Activated CD4-positive, alpha-beta T cell treated with anti-CD3 and anti-CD28 coated beads, Interleukin-2, Interleukin-4, amounts not matched to agents 100 ng/mL and 50 ng/mL, durations not matched to agents 16 hours and 8 hours (primary cell): ENCODE measurements at places on chromosomes 2 and 18.

DNA sequence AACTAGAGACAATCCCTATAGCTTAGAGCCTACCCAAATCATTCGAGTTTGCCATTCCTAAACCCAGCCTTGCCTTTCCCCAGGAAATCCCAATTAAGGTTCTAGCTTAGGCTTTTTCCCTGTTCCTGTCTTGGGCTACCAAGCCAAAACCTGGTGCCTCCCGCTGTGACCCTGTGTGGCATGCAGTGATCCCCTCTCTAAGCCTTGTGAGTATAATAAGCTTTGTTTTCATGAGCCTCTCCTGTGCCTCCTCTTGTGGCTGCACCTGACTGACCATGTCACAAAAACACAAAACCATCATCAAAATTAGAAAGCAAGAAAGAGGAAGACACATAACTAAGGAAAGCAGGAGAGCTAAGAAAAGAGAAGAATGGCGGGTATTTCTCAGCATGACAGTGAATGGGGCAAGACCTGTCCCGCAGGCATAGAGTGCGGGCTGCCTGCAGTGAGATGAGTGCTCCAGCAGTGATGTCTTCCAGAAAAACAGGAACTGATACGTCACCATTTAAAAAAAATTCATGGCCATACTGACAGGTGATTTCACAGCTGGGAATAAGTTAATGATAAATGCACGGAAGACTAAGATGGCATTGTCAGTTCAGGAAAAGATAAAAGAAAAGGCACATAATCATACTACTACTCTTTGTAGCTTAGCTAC, 9.2 kb upstream of the PAIP2B start:
- DNase-seq: no peak

DNA sequence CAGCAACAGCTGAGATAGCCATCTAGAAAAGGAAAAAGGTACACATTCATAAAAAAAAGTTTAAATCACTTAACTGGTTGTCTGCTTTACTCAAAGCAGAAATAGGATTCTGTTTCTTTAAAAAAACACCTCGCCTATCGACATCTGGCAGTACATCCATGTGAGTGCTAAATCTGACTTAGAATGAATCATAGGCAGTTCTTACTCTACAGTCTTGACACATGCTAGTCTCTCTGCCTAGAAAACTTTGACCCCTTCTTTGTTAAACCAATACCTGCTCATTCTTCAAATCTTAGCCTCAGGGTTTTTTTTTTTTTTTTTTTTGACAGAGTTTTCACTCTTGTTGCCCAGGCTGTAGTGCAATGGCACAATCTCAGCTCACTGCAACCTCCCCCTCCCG, 37.1 kb upstream of the GPR75 start:
- peak; percentile 9 for DNase-seq

- DNase-seq: no peak
These were observed 67.0 kb upstream of the LYPD6B start for GRCh38 chr2:148971547-148971946.

DNA sequence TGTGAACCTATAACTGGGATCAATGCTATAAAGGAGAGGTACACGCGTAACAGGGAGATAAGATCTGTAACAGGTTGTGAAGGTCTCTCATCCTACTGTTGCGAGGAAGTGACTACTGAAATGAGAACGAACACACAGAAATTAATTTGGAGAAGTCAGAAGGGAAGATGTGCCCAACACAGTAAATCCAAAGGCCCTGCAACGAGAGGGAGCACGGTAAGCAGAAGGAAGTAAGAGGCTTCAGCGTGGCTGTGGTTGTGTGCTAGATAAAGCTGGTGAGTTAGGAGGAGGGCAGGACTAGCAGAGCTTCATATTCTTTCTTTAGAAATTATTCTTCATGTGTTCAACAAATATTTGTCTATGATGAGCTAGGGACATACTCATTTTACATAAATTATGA, 2.5 kb upstream of the ATG16L1 start:
- DNase-seq: no peak

- DNase-seq: no peak
These were observed 20.4 kb upstream of the ERCC3 start for GRCh38 chr2:127314193-127314988.

GRCh38 chr2:226312155-226312554, 487.5 kb downstream of the IRS1 start:
- no peak for DNase-seq

DNA sequence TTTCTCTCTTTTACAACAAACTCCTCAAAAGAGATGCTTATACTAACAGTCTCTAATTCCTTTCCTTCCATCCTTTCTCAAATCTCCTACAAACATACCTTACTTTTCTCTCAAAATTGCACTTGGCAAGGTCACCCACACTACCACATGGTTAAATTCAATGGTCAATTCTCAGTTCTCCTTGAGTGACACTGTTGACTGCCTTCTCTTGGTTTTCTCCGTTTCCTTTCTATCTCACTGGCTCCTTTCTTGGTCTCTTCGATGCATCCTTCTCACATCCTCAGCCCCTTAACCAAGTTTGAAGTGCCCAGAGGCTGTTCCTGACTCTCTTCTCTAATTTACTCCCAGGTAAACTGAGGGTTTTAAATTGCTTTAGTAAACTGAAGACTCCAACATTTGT, 12.5 kb downstream of the C1D start:
- DNase-seq: no peak

DNA sequence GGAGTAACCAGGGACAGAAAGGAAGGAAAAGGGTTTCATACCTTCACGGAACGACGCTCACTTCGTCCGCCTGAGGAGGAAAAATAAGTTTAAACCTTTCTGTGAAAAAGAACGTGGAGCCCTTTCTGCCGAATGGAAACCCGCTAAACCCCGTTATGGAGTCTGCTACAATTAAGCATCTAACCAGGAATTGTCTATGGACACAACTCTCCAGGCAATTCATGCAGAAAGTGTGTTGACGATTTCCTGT, 528 bp upstream of the PPP4R3B start:
- DNase-seq: no peak

DNA sequence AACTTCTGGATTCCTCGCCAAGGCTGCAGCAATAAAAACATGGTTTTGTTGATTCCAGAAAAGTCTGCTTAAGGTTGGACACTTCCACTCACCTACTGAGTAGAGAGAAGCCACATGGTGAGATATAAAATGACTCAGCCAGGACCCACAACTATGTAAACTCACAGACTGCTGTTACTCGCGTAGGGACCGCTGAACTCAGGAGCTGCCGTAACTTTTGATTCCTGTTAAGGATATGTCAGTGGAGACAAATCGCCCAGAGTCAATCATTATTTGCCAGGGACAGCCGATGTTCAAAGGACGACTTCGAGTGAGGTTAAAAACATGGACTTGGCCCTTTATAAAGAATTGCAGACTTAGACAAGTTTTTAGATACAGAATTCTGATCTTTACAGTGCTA, 25.6 kb downstream of the CYB5A start:
- DNase-seq: no peak

DNA sequence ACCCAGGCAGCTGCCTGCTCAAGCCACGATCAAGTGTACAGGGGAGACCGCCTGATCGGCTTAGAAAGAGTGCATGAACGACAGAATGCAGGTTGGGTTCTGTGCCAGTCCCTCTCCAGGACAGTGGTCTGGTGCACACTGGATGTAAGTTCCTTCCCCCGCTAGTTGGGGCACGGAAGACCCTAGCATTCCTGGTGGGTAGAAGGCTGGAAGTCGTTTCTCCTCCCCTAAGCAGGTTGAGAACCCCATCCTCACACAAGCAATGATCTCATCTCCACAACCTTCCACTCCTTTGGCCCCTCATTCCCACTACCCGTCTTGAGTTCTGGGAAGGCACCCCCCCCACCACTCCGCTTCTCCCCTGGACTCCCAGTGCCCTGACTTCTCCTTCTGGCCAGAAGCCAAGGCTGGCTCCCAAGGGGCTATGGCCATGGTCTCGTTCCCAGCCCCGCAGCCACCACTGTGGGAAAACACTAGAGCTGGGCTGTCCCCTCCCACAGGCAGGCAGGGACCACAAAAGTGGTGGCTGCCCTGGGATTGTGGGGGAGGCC, 1.4 kb upstream of the ANKRD39 start:
- no peak for DNase-seq

DNA sequence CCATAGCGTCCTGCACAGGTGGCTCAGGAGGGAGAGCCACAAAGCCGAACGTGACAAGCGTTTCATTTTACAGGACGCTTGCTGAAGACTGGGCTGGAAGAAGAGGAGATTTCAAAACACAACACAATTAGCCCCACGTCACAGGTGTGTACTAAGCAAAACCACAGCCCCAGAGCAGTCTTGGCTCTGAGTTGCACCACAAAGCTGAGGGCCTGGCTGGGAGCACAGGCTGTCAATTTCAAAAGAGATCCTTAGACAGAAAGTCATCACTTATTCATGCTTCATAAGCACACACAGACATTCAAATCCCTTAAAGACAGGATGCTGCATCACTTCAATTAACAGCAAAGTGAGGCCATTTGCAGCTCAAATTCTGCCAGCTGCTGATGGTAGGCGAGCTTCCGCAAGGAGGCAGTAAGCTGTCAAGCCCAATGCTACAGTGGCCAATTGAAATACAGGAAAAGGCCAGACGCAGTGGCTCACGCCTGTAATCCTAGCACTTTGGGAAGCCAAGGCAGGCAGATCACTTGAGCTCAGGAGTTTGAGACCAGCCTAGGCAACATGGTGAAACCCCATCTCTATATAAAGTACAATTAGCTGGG, 79.6 kb downstream of the SKA1 start:
- DNase-seq: no peak

GRCh38 chr2:98530114-98530513, 78.2 kb downstream of the COA5 start:
- DNase-seq: no peak

GRCh38 chr2:10732924-10733565, 11.6 kb downstream of the ATP6V1C2 start:
- DNase-seq: no peak

DNA sequence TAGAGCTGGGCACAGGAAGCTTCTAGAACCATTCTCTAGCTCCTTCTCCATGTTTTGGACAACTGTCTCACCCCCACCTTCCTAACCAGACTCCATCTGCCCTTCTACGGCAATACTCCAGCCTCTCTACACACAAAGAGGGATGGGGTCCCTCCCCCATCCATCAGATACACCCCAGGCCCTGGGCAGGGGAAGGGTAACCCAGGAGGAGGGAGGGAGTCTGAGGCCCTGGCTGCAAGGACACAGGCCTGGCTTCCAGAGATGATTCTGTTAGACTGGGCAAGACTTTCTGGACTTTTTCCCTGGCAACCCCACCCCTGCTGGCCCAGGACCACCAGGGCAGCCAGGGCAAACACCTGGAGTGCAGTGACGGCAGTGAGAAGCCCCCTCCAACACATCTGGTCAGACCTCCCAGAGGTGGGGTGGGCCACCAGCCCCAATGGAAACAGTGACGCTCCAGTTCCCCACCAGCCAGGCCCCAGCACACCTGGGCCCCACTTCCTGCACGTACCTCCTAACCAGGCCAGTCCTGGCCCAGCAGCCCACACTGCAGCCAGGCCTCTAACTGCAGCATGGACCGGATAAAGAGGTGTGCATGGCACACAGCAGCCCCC, 6.5 kb downstream of the CYP26B1 start:
- DNase-seq: no peak

DNA sequence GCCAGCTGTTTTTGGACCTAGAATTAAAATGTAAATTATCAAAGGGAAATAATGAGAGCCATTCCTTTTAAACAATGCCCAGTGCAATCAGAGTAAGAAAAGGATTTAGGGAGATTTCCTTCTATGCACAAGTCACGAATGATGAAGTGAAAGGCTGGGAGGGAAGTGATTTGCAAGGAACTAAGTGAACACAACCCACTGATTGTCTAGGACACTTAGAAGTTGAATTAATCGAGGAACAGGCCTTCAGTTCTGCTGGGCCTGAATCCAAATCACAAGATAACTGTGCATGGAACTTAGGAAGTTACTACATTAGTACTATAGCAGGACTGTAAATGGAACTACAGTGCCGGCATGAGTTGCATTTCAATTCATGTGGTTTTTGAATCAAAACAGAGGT, 17.7 kb downstream of the MAP2 start:
- DNase-seq: no peak

- no peak for DNase-seq
These were observed 32.1 kb downstream of the WDR33 start for GRCh38 chr2:127778850-127779249.

DNA sequence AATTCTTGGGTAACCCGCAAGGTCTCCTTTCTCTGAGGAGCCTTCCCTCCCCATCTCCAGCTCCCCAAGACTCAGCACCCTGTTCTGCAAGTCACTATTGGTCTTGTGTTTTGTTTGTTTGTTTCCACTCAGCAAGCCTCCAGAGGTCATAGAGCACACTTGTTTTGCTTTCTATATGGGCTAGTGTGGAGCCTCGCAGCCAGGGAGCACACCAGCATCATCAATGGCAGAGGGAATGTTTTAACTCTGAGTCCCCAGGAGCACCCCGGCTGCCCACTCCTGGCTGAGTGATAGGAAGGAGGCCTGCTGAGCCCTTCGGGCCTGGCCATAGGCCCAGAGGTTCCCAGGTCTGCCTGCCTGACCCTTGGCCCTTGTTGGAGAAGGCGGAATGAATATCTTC, 36.6 kb downstream of the GLI2 start:
- no peak for DNase-seq

DNA sequence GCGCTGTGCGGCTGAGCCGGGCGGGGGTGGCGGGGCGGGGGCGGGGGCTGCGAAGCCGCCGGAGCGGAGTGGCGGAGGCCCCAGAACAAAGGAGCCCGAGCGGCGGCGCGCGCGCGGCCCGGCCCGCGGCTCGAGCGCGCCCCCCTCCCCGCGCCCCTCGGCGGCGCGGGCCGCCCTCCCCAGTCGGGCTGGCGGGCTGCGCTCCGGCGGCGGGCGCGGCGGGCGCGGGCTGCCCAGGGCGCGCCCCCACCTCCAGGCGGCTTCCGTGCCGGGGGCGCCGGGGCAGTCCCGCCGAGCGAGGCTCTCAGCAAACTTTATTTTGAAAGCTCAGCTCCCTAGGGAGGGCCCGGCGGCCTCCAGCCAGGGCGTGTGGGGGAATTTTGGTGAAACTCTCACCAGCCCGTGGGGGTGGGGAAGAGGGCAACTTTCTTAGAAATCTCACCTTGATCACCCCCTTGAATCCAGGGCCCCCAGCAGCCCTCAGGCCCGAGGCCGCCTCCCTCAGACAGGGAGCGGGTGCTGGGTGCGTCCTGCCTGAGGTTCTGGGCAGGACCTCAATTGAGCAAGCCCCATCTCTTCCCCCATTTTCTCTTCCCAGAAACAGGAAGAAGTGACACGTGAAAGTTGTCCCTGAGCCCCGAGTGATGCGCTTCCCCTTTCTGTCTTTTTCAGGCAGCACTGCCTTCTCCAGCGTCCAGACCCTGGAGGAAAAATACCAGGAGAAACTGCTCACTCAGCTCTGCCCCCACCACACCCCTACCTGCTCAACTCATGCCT, 786 bp downstream of the TET3 start:
- DNase-seq: peak; percentile 58

DNA sequence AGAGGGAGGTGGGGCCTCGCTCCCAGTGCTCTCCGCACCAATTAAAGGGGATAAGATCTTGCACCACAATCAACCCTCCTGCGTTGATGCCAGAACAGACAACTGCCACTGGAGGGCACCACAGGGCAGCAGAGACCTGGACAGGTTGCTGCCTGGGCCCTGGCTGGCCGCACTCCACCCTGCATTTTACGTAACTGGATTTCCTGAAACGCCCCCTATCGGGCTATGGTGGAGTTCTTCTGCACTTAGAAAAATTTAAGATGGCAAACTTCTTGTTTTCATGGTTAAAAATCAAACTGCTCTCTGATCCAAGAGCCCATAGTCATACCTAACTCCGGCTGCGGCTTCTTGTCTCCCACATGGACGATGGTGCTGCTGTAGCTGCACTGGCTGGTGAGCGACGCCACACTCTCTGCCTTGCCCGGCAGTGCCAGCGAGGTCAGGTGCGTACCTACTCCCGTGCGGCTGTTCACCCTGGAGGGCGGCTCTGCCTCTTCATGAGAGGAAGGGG, 16.8 kb upstream of the HES6 start:
- DNase-seq: peak; percentile 72

- no peak for DNase-seq
These were observed 20.5 kb upstream of the KIF3C start for GRCh38 chr2:26002632-26003310.
